ENCODE measurements at places on chromosomes 7 and 10.

DNA sequence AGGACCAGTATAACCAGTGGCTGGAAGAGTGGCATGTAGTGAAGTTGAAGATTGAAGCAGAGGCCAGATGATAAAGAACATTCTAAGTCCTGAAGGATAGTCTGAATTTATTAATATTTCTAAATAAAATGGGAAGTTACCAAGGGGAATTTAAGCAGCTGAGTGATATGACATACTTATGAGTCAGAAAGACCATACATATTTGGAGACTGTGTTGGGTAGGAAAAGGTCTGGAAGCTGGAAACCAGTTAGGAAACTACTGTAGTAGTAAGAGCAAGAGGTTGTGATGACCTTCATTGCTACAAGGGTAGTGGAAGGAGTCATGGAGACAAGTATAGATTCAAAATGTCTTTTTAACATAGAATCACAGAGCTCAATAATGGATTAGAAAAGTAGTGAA lies 752.3 kb downstream of the SUGCT start:
- no peak for DNase-seq

DNA sequence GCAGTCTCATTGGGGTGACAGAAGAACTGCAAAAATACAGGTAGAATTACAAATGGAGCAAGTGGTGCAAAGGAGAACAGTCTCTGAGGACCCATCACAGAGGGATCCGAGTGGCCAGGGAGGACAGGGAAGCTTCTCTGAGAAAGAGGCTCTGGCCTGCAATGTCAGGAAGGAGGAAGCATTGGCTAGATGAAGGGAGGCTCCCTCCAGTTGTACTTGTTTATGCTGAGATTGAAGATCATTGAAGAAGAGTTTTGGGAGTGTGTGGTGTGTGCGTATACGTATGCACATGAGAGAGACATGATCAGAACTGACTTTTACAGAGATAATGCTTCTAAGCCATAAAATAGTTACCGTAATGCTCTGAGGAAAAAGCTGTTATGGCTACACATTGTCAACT lies 274.7 kb upstream of the FZD8 start:
- DNase-seq = no peak

- DNase-seq = peak; percentile 62
Observed at GRCh38 chr7:99108613-99109012, 35.3 kb downstream of the SMURF1 start.

DNA sequence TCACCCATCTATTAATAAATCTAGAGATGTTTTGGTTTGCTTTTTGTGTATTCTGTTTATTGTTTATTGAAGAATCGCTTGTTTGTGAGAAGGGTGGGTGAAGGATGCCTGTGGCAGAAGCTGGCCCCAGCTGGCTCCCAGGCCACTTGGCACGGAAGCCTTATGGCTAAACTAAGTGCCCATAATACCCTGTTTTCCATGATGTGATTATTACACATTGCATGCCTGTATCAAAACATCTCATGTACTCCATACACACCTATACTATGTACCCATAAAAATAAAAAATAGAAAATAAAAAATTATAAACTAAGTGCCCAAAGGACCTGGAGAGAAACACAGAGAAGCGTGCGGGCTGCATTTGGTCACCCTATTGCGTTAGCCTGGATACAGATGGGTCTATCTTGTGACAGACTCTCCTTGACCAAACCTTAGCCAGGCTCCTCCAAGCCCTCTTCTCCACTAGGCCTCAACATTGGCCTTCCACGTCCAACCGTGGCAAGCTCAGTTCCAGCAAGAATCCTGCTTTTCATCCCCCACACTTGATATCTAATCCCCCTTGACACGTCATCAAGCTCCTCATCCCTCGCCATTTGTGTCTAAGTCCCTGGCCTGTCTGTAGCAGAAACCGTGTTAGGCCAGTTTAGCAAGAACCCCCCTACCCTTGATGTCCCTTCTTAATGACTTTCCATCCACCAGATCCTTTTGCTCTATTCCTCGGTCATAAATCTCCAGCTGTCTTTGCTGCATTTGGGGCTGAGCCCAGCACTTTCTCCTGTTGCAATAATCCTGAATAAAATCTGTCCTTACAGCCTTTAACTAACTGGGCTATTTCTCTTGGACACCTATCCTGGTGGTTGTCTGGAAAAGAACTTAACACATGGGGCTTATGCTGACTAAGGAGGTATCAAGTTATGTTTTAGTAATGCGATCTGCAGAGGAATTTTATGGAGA lies 245.2 kb downstream of the TNS3 start:
- no peak for DNase-seq

- DNase-seq = no peak
Observed at GRCh38 chr7:151830121-151830830, 46.6 kb downstream of the PRKAG2 start.

DNA sequence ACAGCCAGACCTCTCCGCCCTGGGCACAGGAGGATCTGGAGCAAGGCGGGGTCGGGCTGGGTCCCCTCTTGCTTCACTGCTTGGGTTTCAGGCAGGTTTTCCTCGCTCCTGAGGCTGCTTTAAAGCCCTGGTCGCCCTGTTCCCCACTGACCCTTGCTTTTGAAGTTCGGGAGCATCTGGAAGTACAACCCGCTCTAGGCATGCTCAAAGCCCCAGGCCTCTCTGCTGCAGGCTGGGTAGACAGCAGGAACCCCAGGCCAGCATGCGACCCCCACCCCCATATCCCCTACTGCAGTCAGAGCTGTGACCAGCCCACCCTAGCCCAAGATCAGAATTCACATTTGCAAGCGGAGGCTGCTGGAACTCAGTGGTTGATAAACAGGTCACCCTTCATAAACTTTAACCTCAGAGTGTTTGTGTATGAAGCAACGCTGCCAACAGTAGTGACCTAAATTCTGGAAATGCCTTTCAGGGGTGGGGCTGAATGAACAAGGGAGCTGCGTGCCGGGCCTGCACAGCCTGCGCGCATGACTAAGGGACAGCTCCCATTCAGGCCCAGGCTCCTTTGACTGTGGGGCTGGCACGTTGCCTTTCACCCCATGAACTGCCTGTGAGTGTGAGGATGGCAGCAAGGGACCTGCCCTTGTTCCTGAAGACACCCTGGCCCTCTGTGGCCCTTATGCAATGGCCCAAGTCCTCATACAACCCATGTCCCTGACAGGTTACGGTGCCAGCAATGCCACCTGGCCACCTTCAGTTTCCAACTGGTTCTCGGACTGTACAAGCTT lies 52.5 kb downstream of the PROSER2 start:
- peak; percentile 6 for DNase-seq

- DNase-seq = no peak
Observed at GRCh38 chr10:116124777-116125176, 148.2 kb downstream of the GFRA1 start.

DNA sequence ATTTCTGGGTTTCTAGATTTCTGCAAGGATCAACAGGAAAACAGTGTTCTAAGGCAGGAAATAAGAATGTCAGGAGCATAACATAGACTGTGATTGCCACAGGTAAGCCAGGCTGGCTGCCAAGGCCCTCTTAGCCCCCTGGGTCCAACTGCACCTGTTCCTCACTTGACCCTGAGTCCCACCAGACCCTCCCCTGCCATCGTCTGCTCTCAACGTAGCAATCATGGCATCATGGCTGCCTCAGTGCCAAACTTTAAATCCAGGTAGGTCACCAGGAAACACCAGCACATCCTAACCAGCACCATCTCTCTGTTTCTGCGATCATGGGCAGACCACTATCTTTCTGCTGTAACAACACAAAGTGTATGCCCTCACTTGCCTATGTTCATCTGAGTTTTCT lies 267.2 kb downstream of the PAXIP1 start:
- no peak for DNase-seq

GRCh38 chr7:16668049-16668858 lies 22.3 kb downstream of the BZW2 start:
- DNase-seq = peak; percentile 97

GRCh38 chr7:4072161-4072925 lies 609.8 kb upstream of the FOXK1 start:
- no peak for DNase-seq

- DNase-seq = no peak
Observed at GRCh38 chr10:30447125-30447799, 13.3 kb downstream of the MAP3K8 start.

DNA sequence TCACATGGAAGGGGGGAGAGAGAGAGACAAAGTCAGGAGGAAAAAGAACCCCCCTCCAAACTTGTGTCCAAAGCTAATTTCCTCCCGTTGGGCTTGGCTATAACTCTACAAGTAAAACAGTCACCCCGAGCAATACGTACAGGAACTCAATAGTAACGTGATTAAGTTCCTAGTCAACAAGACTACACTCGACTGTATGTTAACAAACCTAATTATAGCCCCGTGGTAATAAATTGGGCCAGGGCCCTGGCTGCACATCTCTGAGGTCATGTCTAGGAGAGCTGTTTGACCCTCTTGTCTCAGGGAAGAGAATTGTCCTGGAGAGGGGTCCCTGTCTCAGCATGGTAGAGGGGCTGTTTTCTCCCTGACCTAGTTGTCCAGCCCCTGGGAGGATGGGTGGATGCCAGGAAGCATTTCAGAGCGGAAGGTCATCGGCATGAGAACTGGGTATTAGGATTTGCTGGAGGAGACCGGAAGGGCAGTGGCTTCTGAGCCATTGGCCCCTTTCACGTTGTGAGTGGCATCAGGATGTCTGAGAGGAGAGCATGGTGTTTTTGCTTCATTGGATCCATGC lies 60.2 kb upstream of the COMTD1 start:
- DNase-seq = no peak

DNA sequence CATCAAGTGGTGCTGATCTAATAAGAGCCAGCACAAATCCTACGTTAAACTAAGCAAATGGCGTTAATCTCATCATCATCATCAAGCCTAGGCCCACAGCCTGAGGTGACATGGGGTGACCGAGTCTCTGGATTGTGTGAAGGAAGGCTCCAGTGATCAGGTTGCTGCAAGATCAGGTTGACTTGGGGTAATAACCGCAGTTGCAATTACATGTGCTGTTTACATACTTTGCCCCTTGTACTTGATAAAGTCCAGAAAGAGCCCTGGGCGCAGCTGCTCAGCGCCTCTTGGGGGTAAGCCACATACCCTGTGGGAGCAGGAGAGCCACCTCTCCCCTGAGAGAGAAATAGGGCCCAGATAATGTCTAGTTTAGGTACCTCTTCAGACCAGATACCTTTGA lies 228.1 kb downstream of the WDR11 start:
- DNase-seq = no peak
